ENCODE measurements at places on chromosomes 1 and 21. TPM values are rescaled to one million over a fixed set of nuclear protein-coding genes. Genes with fewer than 3 reads are reported as not detected.
A peak's percentile ranks its signal among the peaks of the same experiment; 100 is the strongest.

DNA sequence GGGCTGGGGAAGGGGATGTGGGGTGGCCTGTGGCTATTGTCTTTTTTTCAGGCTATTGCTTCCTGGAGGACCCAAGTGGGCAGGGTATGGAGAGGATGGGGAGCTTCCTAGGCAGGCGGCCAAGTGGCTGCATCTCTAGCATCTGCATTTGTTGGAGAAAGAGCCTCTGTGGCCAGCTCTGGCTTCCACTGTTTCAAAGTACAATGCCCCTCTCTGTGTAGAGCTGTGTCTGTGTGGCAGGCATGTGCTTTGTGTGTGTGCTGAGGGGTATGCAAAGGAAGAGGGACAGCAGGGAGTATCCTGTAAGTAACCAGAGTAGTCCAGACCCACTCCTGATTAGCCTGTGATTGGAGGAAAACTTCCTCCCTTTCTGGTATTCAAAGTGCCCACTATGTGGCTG, 40.6 kb downstream of the KCNA2 start:
- H3K27me3 ChIP-seq = peaks cover 12% of the 10 kb centered on the region
- no peaks in the 10 kb centered on the region for H3K4me1 ChIP-seq
- no peak overlapping the region for H3K27ac ChIP-seq
- no peaks in the 10 kb centered on the region for H3K36me3 ChIP-seq

- peaks cover 32% of the 10 kb centered on the region for H3K4me1 ChIP-seq
- peak; percentile 68 for DNase-seq
- H3K36me3 ChIP-seq = no peaks in the 10 kb centered on the region
Observed at GRCh38 chr1:60989749-60990713, 92.3 kb upstream of the NFIA start.

Gene OR2G6
- total RNA-seq = not detected

Gene TRIM63
- total RNA-seq = 0.25 TPM

DNA sequence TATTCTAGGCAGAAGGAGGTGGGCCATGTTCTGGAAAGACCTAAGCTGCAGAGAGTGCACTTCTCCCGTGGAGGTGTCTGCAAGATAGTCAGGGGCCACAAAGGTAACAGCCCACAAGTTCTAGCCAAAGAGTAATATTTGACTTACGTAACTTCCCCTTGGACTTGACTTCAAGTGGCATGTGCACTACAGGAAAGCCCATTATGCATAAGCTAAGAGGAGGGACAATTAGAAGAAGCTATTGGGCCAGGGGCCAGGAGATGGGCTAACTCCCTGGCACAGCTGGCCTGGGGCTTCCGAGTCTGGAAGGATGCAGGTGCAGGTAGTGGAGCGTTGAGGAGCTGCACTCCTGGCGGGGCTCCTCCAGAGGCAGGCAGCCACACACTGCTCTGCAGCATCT, 58.3 kb downstream of the ERG start:
- no peak overlapping the region for H3K27ac ChIP-seq
- peaks cover 3% of the 10 kb centered on the region for H3K36me3 ChIP-seq
- H3K27me3 ChIP-seq = no peaks in the 10 kb centered on the region
- peaks cover 33% of the 10 kb centered on the region for H3K4me1 ChIP-seq

DNA sequence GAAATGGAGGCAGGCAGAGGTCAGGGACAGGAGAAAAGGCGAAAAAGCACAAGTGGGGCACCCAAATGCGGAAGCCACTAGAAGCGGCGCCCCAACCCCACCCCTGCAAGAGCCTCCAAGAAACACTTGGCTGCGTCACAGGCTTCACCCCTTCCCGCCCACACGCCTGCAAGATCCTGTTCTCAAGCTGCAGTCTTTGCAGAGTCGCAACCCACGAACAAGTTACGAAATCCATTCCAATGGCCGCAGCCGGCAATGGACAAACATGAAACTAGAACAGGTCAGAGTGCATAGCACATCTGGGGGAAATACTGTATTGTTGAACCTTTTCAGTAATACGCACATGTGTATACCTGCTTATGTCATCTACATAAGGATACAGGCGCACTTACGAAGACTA, 103.6 kb downstream of the PSMG1 start:
- H3K27me3 ChIP-seq = no peaks in the 10 kb centered on the region
- no peak overlapping the region for H3K4me3 ChIP-seq
- DNase-seq = peak; percentile 47
- H3K27ac ChIP-seq = peak overlapping the region; percentile 78
- H3K4me1 ChIP-seq = peaks cover 7% of the 10 kb centered on the region
- H3K36me3 ChIP-seq = no peaks in the 10 kb centered on the region

Gene PLA2G2D
- not detected for total RNA-seq

GRCh38 chr1:65147424-65148177, 402 bp upstream of the AK4 start:
- H3K27ac ChIP-seq = peak overlapping the region; percentile 75
- no peaks in the 10 kb centered on the region for H3K36me3 ChIP-seq
- peak; percentile 44 for DNase-seq
- peak overlapping the region; percentile 50 for H3K4me3 ChIP-seq

Gene SNAPIN
- 29.7 TPM for total RNA-seq

Gene TCEANC2
- total RNA-seq = 4.6 TPM

DNA sequence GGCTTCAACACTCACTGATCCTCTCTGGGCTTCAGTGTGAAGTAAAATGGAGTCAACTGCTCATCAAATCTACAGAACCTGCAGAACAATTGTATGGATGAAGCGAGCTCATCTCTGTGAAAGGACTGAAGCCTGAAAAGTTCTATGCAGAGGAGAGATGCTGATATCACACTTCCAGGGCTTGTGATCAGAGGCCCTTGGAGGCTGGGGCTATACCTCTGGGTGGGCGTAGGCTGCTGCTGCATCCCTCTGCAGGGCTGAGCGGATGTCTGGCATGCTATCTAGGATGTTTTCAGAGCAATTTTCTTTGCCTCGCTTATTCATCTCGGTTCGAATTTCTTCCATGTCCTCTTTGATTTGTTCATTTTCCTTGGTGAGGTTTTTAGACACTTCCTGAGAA, 17.6 kb downstream of the OLFML2B start:
- no peaks in the 10 kb centered on the region for H3K27me3 ChIP-seq
- no peak overlapping the region for H3K4me3 ChIP-seq
- no peak for DNase-seq
- H3K27ac ChIP-seq = no peak overlapping the region
- peaks cover under 1% of the 10 kb centered on the region for H3K4me1 ChIP-seq

GRCh38 chr1:111490220-111490619, 13.2 kb downstream of the ADORA3 start:
- no peaks in the 10 kb centered on the region for H3K4me1 ChIP-seq
- H3K4me3 ChIP-seq = no peak overlapping the region
- H3K27ac ChIP-seq = no peak overlapping the region
- H3K27me3 ChIP-seq = no peaks in the 10 kb centered on the region
- DNase-seq = no peak

Gene B3GALNT2
- total RNA-seq = 16.1 TPM

- no peaks in the 10 kb centered on the region for H3K36me3 ChIP-seq
- no peaks in the 10 kb centered on the region for H3K4me1 ChIP-seq
- peak within 1 kb of the TSS; percentile 55 for H3K27ac ChIP-seq
- no peaks in the 10 kb centered on the region for H3K27me3 ChIP-seq
Observed at GRCh38 chr1:200620273-200621131, at the start of gene KIF14. Gene KIF14, minus strand, starts transcription at chr1:200620751. Its CDS starts 2,028 bp downstream, at chr1:200618723.

Gene CFAP141
- total RNA-seq = 5.4 TPM

GRCh38 chr1:219941179-219942118, 13.1 kb upstream of the SLC30A10 start:
- H3K4me3 ChIP-seq = no peak overlapping the region
- no peak for DNase-seq
- H3K27ac ChIP-seq = no peak overlapping the region

Gene MPZ
- total RNA-seq = 3.6 TPM

Gene B3GALT6
- 7.0 TPM for total RNA-seq

DNA sequence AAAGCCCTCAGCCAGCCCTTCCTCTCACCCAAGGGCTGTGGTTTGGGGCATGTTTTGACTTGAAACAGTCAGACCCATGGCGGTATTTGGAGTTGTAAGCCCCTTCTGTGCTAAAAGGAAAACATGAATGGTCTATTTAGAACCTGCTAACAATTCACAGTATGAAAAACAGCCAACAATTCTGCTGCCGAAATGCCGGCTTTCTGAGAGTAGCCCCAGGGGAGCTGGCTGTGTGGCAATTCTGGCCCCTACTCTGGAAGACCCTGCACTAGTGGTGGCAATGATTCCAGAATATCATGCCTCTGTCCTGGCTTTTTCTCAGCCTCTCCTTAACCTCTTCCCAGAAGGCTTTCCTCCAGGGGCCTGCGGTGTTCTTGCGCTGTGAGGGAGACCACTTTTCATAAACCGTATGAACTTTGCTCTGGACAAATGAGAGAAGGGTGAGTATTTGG, 118.7 kb downstream of the EDEM3 start:
- DNase-seq = no peak
- H3K36me3 ChIP-seq = no peaks in the 10 kb centered on the region
- H3K4me3 ChIP-seq = no peak overlapping the region
- H3K27ac ChIP-seq = no peak overlapping the region
- H3K27me3 ChIP-seq = no peaks in the 10 kb centered on the region
- no peaks in the 10 kb centered on the region for H3K4me1 ChIP-seq

- peaks cover 4% of the 10 kb centered on the region for H3K4me1 ChIP-seq
- peaks cover 77% of the 10 kb centered on the region for H3K36me3 ChIP-seq
- H3K27me3 ChIP-seq = no peaks in the 10 kb centered on the region
- no peak for DNase-seq
- H3K4me3 ChIP-seq = no peak overlapping the region
Observed at GRCh38 chr1:183124259-183124658, 61.8 kb upstream of the LAMC2 start.

- no peaks in the 10 kb centered on the region for H3K27me3 ChIP-seq
- no peak overlapping the region for H3K27ac ChIP-seq
- no peaks in the 10 kb centered on the region for H3K4me1 ChIP-seq
- DNase-seq = no peak
- H3K36me3 ChIP-seq = peaks cover 3% of the 10 kb centered on the region
- H3K4me3 ChIP-seq = no peak overlapping the region
Observed at GRCh38 chr1:184947497-184948256, 26.6 kb downstream of the NIBAN1 start.

Gene CLEC20A
- not detected for total RNA-seq

- H3K27ac ChIP-seq = no peak overlapping the region
- H3K4me1 ChIP-seq = peaks cover 15% of the 10 kb centered on the region
- DNase-seq = no peak
Observed at GRCh38 chr1:156461109-156461508, 39.5 kb downstream of the MEF2D start.

Gene FCER1A
- total RNA-seq = not detected

- H3K27me3 ChIP-seq = no peaks in the 10 kb centered on the region
- peaks cover 8% of the 10 kb centered on the region for H3K4me1 ChIP-seq
- H3K36me3 ChIP-seq = no peaks in the 10 kb centered on the region
- DNase-seq = peak; percentile 64
- peak overlapping the region; percentile 2 for H3K27ac ChIP-seq
Observed at GRCh38 chr1:236753516-236753915, 41.6 kb upstream of the MTR start.

- no peaks in the 10 kb centered on the region for H3K36me3 ChIP-seq
- DNase-seq = peak; percentile 20
- H3K27ac ChIP-seq = no peak overlapping the region
Observed at GRCh38 chr1:154784924-154785531, 85.1 kb downstream of the KCNN3 start.

DNA sequence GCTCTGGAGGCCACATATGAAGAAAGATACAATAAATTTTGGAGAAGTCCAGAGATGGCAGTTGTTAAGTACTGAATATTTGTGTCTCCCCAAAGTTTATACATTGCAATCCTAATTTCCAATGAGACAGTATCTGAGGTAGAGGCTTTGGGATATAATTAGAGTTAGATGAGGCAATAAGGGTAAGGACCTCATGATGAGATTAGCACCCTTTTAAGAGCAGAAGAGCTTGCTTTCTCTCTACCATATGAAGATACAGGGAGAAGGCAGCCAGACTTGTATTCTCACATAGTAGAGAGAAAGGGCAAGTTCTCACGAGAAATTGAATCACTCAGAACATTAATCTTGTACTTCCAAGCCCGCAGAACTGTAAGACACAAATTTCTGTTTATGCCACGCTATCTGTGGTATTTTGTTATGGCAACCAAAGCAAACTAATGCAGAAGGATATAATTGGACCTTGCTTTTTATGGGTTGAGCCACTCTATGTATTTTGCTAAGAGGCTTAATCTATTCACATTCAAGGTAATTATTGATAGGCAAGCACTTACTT, 430.1 kb downstream of the KCNT2 start:
- no peak for DNase-seq
- no peaks in the 10 kb centered on the region for H3K27me3 ChIP-seq
- H3K36me3 ChIP-seq = no peaks in the 10 kb centered on the region
- H3K4me1 ChIP-seq = no peaks in the 10 kb centered on the region
- H3K4me3 ChIP-seq = no peak overlapping the region

Gene SH2D2A
- total RNA-seq = 1.6 TPM

Gene CCDC27
- not detected for total RNA-seq

DNA sequence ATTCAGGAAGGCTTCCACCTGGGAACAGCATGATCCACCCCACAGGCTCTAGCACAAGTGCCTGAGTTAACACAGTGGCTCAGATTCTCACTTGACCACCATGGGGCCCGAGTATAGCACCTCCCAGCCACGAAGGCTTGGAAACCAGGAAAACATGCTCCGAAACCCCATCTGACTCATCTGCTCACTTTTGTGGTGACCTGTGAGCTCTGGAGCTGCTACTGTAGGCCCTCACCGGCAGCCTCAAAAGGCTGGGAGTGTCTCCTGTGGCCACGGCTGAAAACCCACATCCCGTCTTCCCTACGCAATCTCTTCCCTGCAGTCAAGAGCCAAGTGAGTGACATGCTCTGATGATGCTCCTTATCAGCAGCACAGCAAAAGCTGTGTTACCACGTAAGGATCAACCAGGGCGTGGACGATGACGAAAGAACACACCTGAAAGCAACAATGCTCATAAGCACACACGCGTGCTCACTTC, 81.4 kb downstream of the TGFBR3 start:
- peak overlapping the region; percentile 70 for H3K27ac ChIP-seq
- no peak for DNase-seq
- peaks cover 38% of the 10 kb centered on the region for H3K4me1 ChIP-seq
- no peaks in the 10 kb centered on the region for H3K27me3 ChIP-seq

DNA sequence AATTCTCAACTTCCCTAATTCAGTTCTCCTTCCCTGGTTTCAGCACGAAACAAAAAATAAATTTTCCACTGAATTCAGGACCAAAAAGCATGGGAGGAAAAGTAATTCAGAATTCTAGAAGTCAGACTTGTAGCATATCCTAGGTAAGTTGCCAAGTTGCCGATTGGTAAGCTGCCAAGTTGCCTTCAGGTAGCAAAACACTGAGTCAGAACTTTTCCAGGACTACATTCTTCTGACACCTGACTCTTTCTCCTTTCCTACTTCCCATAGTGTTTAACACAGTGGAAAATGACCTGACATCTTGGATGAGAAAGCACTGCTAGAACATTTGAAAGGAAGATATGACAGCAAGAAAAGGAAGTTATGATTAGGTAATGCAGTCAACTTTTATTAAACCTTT, 322.8 kb downstream of the SPATA17 start:
- no peak overlapping the region for H3K27ac ChIP-seq
- no peaks in the 10 kb centered on the region for H3K27me3 ChIP-seq
- H3K4me3 ChIP-seq = no peak overlapping the region
- H3K36me3 ChIP-seq = no peaks in the 10 kb centered on the region
- no peaks in the 10 kb centered on the region for H3K4me1 ChIP-seq
- no peak for DNase-seq

DNA sequence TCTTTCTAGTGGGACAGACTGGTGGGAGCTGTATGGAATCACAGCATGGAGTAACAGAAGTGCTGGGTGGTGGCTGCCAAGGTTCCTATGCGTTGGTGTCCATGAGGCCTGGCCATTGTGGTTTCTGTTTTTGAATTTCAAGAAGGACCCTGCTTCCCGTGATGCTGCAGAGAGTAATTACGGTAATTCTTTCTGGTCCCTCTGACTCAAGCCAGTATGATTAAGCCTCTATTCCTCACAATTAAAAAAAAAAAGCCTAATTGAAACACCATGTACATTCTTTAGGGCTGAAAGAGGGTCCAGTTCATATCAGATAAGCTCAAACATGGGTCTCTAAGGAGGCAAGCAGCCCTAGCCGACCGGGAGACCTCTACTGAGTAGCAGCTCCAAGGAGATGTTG, 10.5 kb upstream of the C1orf21 start:
- H3K27me3 ChIP-seq = no peaks in the 10 kb centered on the region
- H3K4me3 ChIP-seq = no peak overlapping the region
